ENCODE measurements at places on chromosomes 2 and 18. TPM values are rescaled to one million over a fixed set of nuclear protein-coding genes. Genes with fewer than 3 reads are reported as not detected.

The GPR55 gene
- not detected for total RNA-seq

GRCh38 chr2:191719938-191720337 lies 42.0 kb downstream of the NABP1 start:
- H3K4me1 ChIP-seq = no peaks in the 10 kb centered on the region
- H3K4me3 ChIP-seq = no peak overlapping the region
- no peaks in the 10 kb centered on the region for H3K27me3 ChIP-seq
- no peak overlapping the region for H3K27ac ChIP-seq
- no peak for DNase-seq
- H3K36me3 ChIP-seq = no peaks in the 10 kb centered on the region

GRCh38 chr2:188675391-188676009 lies 298.7 kb upstream of the COL3A1 start:
- H3K36me3 ChIP-seq = no peaks in the 10 kb centered on the region
- DNase-seq = no peak
- H3K27ac ChIP-seq = no peak overlapping the region
- no peaks in the 10 kb centered on the region for H3K4me1 ChIP-seq

- no peaks in the 10 kb centered on the region for H3K4me1 ChIP-seq
- H3K36me3 ChIP-seq = no peaks in the 10 kb centered on the region
- H3K27me3 ChIP-seq = no peaks in the 10 kb centered on the region
- DNase-seq = no peak
- no peak overlapping the region for H3K27ac ChIP-seq
Observed at GRCh38 chr2:15059870-15060512, 427.5 kb downstream of the LRATD1 start.

DNA sequence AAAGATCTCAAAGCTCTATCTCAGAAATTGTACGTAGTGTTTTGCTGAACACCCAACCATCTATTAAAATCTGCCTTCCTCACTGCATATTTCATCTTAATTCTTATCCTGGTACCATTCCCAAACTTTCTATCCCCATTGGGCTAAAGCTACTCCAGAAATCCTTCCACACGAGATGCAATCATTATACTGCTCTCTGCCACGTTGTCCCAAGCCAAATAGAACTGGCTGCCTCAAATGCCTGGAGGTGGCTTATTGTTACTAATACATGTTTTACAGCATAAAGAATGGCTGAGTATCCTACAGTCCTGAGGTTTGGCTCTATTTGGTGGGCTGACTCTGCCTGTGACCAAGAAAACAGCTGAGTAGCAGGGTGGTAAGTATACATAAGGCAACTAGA lies 306.0 kb upstream of the ACVR2A start:
- no peak overlapping the region for H3K4me3 ChIP-seq
- no peaks in the 10 kb centered on the region for H3K36me3 ChIP-seq
- H3K27ac ChIP-seq = no peak overlapping the region
- H3K4me1 ChIP-seq = no peaks in the 10 kb centered on the region
- DNase-seq = no peak

DNA sequence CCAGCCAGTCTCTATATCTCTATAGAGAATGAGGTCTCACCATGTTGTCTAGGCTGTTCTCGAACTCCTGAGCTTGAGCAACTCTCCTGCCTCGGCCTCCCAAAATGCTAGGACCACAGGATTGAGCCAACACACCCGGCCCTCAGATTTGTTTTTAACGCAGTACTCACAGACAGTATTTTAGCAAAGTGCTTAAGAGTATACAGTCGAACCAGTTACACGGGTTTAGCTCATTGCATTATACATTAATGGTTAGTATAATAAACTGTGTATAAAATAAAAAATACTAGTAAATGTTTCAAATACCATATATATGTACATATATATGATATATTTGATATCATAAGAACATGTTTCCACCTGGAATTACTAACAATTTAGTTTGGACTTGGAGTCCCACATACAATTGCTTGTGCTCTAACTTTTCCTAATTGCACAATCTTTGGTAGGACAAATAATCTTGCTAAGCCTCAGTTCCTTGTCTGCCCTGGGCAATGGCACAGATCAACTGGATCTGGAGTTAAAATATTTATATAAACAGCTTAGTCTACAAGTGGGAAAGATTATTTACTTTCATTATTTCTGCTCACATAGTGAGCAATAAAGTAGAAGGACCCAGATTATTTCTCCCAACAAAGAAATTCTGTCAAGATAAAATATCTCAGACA lies 508.9 kb upstream of the LRATD1 start:
- H3K27me3 ChIP-seq = no peaks in the 10 kb centered on the region
- no peak overlapping the region for H3K4me3 ChIP-seq
- no peaks in the 10 kb centered on the region for H3K4me1 ChIP-seq
- no peaks in the 10 kb centered on the region for H3K36me3 ChIP-seq

GRCh38 chr18:37613253-37613565 lies 47.6 kb upstream of the CELF4 start:
- H3K4me3 ChIP-seq = no peak overlapping the region
- H3K27me3 ChIP-seq = no peaks in the 10 kb centered on the region
- H3K27ac ChIP-seq = no peak overlapping the region

All from left lung (tissue), 14 donors.